BJ (cell line): ENCODE measurements at places on chromosomes 5 and 9.

DNA sequence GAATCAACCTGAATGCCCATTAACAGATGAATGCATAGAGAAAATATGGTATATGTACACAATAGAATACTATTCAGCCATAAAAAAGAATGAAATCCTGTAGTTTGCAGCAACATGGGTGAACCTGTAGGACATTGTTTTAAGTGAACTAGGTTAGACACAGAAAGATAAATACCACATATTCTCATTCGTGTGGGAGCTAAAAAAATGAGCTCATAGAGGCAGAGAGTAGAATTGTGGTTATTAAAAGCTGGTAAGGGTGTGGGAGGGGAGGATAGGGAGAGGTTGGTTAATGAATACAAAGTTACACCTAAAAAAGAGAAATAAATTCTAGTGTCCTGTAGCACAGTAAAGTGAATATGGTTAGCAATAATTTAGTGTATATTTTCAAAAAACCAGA, 23.5 kb downstream of the PTTG1 start:
- no peak for DNase-seq

DNA sequence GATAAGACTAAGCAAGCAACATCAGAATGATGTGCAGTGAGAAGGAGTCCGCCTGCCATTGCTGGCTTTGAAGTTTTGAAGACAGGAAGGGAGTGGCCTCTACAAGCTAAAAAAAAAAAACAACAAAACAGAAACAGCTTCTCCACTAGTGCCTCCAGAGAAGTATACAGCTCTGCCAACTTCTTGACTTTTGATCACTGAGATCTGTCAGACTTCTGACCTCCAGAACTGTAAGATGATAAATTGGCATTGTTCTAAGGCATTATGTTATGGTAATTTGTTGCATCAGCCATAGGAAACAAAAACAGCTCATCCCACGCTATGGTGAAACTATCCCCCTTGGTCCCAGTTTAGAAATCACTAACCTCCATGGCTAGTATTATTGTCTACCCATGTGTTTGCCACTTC, 131.0 kb upstream of the VCAN start:
- DNase-seq = no peak

- no peak for DNase-seq
Measured at GRCh38 chr5:149256451-149256850, 15.2 kb upstream of the AFAP1L1 start.

GRCh38 chr5:151130922-151131891, 26.4 kb downstream of the ANXA6 start:
- DNase-seq = no peak

- no peak for DNase-seq
Measured at GRCh38 chr5:115295777-115296123, 704 bp downstream of the CCDC112 start.

DNA sequence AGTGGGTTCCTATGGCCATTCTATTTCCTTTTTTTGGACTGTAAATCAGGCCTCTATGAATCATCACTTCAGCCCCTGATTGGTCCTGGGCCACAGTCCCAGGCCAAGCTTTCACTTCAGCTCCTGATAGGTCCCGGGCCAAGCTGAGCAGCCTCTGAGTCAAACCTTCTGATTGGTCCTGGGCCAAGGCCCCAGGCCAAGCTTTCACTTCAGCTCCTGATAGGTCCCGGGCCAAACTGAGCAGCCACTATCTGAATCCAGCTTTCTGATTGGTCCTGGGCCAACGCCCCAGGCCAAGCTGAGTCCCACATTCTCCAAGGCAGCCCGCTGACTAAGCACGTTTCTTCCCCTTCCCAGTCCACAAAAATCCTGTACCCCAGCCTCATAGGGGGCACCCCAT, 1972.9 kb upstream of the ACO1 start:
- no peak for DNase-seq

- DNase-seq = no peak
Measured at GRCh38 chr5:177477701-177478477, 4.5 kb upstream of the DBN1 start.

DNA sequence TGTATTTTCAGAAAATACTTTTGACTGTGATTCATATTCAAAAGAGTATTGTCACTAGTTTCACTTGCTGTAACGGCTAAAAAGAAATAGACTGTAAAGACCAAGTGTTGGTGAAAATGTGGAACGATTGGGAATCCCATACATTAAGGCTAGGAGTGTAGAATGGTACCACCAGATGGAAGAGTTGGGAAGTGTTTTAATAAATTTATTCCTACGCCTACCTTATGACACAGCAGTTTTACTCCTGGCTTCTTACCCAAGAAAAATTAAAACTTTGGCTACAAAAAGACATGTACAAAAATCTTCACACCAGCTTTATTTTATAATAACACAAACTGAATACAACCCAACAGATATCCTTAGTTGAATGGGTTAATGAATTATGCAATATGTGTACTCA, 256.2 kb downstream of the TAF11L14 start:
- no peak for DNase-seq

DNA sequence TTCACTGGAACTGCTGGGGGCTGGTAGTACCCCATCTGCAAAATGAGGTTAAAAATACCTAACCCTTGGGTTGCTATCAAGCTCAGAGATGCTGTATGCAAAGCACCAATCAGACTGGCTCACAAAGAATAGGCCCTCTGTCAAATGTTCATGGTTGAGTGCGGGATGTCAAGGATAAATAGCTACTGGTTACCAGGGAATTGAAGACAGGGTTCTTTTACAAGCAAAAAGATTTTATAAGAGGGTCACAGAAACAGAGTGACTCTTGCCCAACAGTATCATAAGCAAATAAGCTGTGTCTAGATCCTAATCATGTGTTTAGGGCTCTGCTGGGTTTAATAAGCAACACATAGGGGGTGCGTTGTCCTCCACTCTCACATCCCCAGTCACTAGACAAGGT, 11.9 kb downstream of the SYK start:
- DNase-seq = no peak

DNA sequence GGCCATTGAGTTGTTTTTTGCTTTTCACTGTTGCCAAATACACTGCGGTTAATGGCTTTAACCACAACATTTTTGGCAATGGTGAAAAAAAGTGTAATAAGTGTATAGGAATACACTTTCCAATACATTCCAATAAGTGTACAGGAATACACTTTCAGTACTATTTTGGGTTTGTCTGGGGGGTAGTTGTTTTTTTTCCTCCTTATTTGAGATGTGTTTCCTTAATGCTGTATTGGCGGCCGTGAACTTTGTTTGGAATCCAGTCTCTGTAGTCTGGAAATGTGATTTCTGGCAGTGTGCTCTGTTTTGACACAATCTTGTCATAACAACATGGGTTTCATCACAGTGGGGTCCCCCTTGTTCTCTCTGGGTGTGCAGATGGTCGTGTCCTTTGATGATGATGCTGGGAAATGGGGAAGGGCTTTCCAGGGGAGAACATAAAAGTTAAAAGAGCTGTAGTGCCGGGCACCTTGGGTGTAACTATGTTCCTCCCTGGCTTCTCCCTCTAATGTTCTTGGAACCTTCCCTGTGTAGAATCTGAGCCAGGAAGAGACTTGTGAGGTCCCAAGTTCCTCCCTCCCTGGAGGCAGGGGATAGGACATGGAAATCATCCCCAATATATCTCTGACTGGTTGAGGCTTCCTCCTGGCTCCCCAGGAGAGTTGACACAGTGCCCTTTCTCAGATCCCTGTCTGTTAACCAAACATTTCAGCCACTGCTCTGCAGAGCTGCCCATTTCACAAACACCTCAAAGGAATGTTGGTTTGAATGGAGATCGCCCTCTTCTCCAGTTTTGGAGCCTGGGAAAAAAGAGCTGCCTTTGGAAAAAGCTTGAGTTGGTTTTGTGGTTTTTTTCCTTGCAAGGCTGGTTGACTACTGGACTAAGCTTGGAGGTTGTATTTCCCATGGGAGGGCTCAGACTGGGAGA, 44.8 kb downstream of the RCL1 start:
- peak; percentile 74 for DNase-seq

DNA sequence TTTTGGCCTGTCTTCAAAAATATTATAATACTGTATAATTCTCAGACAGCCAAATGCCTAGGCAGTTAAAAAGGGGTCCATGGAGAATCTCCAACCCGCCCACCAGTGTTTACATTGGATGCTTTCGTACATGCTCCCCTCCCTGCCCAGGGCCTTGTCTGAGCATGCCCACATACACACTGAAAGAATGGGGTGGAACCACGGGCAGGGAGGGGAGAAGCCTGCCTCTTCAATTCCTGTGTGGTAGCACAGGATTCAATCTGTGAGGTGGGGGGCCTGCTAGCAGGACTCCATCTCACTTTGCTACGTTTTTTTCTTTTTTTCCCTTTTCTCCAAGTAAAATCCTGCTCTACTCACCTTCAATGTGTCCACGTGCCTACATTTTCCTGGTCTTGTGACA, 314.7 kb upstream of the GRAMD2B start:
- no peak for DNase-seq

GRCh38 chr5:150317048-150318003, 14.6 kb upstream of the ARSI start:
- peak; percentile 74 for DNase-seq

DNA sequence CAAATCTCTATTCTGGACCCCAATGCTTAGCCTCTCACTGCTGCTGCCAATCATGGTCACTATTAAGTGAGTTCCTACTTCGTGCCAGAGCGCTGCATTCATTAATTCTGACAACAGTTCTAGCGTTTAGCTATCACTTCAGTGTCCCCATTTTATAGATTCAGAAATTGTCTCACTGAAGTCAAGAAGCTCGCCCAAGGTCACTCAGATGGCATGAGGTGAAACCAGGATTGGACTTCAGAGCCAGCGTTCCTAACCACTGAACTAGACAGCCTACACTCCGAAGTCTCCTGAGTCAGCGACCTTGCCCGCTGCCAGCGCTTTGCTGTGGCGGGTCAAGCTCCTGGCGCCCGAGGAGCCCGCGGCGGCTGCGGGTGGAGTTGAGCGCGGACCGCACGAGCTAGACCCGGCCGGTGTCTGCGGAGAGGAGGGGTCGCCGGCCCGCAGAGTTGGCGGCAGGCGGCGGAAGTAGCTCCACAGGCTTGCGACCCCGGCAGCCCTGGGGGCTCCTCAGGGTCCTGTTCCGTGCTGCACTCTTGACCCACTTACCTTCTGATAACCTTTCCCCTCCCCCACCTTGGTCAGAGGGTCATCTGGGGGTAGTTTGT, 2.1 kb upstream of the GABRB2 start:
- DNase-seq = no peak

GRCh38 chr5:123264394-123264793, 158.8 kb downstream of the CEP120 start:
- DNase-seq = no peak

GRCh38 chr5:43469671-43470391, 13.8 kb downstream of the TMEM267 start:
- DNase-seq = no peak

DNA sequence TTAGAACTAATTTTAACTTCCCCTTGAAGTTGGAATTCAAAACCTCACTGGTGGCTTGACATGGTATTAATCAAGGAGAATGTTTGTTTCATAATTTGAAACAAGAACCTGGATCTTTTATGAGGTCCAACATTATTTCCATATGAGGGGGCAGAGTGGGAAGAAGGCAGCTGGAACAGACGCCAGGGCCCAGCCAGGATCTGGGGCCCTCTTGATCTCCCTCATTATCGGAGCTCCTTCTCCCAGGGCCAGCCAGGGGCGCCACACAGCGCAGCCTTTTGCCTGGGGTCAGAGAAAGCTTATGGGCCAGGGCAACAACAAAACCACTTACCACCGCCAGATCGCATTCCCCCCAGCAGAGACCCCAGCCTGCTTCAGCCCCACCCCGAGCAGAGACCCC, 27.1 kb upstream of the NKD2 start:
- DNase-seq = no peak

- DNase-seq = no peak
Measured at GRCh38 chr5:179930788-179931473, 23.2 kb upstream of the TBC1D9B start.

DNA sequence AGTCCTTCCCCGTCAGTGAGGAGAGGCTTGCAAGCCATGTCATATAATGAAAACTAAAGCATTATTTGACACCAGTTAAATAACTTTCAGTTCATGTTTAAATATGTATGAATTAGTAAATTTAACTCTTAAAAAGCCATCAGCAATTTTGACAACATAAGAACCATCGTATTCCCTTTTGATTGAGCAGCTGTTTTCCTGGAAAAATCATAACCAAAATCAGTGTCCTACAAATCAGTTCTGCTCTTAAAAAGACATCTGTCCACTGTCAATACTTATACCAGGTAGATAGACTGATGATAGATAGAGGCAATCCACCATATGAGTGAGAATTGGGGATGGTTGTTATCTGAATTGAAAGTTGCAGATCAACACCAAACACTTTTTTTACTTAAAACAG, 2.3 kb downstream of the DIRAS2 start:
- DNase-seq = no peak

- DNase-seq = no peak
Measured at GRCh38 chr5:176144508-176144907, 93.7 kb upstream of the SIMC1 start.

GRCh38 chr5:168613996-168614395, 34.8 kb upstream of the PANK3 start:
- DNase-seq = no peak

DNA sequence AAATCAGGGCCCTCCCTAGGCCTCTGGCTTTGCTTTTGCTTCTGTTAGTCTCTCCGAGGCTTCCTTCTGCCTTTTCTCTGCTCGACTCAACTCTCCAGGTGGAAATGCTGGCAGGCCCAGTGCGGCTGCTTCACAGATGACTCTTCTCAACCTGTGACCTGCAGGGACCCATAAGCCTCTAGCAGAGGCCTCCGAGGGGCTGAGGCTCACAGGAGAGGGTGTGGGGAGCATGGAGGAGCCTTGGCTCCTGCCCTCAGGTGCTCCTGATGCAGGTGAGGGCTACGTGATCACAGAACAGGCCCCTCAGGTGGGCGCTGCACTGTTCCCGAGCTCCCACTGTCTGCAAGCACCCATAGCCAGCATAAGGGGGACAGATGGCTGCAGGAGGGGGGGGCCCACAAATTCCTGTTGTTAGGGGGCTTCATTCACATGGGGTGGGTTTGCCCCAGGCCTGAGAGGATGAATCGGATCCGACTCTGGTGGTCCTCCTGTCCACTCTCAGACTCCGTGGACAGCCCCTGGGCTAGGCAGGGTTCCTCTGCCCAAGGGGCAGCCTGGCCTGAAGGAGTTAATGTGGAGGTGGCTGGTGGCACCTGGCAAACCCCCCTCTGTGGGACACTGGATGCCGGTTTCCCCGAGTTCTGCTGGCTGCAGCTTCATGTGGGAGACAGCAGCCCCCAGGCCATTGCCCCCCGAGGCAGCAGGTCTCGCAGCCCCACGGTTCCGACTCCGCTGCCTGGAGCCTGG, 10.9 kb upstream of the FCN2 start:
- no peak for DNase-seq

DNA sequence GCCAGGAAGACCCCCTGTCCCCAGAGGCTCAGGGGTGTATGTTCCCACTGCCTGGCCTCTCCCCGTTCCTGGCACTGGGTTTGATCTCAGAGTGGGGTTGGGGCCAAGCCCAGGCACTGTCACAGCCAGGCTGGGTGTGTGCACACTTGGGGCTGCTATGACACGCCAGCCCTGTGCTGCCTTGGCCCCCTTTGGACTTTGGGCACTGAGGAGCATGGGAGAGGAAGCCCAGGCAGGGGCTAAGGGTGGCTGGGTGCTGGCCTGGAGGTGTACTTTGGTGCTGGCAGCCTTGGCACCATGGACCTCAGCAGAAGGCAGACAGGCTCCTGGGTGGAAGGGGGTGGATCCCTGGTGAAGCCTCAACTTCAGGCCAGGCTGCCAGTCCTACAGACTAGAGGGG, 223.6 kb upstream of the ISL1 start:
- DNase-seq = no peak
